ENCODE measurements at places on chromosomes 2 and 18.

- no peak for DNase-seq
Measured at GRCh38 chr2:197261808-197262226, 48.8 kb downstream of the ANKRD44 start.

GRCh38 chr2:8334866-8335325, 347.0 kb upstream of the ID2 start:
- DNase-seq, result no peak

GRCh38 chr2:99154643-99155536, at the start of the genes LIPT1 and TSGA10:
Gene LIPT1 (plus strand): TSS chr2:99154967. CDS start chr2:99161958, 6,991 bp downstream.
Gene TSGA10 (minus strand): TSS chr2:99154942. CDS start chr2:99109439, 45,503 bp downstream.
- DNase-seq, result peak; percentile 86

DNA sequence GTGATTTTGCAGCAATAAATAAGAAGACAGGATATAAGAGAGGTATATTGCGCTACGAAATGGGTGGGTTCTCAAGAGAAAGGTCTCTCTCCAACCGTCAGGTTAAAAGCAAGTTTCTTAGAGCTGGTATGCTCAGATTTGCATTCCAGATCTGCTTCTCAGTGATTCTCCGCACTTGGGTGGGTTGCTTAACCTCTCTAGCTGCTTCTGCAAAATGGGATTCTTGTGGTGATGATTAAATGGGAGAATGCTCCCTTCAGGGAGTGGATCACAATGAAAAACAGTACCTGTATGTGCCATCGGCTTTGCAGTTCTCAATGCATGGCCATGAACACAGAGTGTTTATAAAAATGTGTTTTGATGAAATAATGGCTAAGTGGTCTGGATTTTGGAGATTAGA, 477.7 kb downstream of the TNS1 start:
- no peak for DNase-seq

- no peak for DNase-seq
Measured at GRCh38 chr18:67545681-67546080, 29.2 kb upstream of the DSEL start.

GRCh38 chr18:26792661-26793060, 72.8 kb downstream of the AQP4 start:
- no peak for DNase-seq

- no peak for DNase-seq
Measured at GRCh38 chr18:65057439-65058083, 693.3 kb upstream of the CDH7 start.

DNA sequence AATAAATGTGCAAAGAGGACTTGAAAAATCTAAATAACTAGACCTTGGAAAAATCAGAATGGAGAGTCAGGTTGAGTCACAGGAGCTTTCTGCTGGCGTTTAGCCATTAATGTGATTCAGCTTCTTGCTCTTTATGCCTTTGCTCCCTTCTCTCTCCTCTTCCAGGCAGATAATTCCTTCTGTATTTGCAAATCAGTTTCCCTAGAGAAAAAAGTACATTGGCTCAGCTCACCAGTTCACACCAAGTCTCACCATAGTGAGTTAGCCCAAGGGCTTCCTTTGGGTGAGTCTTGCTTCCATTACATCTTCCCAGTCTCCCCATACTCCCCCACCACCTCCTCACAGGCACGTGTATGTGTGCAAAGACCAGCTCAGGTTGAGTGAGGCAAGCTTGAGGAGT, 73.6 kb downstream of the CYBRD1 start:
- DNase-seq, result no peak

DNA sequence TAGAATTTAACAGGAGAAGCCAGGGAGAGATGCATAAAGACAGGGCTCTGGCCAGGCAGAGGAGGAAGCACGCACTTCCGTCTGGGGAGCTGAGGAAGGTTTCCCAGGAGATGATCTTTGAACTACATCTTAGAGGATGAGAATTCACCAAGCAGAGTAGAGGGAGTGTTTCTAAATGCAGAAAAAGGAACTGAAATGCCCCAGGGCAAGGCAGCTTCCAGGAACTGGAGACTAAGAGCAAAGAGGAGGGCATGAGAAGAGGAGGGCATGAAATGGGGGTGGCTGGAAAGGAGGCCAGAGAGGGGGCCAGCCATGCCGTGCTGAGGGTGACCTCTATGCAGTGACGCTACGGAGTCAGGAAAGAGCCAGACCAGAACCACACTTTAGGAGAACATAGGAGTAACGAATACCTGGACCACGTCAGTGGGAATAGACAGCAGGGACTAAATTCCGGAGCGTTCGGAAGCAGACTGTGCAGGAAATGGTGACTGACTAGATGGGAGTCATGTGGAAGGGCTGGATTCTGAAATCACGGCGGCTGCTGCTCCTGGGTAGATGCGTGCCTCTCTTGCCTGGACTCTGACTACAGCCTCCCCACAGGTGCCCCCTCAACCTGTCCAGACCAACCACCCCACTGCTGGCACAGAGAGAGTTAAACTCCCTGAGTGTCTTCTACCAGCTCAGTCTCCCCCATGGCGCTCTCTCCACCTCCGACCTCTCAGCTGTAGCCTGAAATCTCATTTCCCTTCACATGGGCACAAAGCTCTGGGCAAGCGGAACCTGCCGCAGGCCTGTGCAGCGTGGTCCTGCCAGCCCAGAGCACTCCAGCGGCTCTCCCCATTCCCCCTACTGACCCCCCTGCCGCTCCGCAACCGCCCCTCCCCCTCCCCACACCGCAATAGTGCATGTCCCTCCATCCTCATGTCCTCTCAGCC, 87.0 kb upstream of the RTN4 start:
- DNase-seq, result no peak

DNA sequence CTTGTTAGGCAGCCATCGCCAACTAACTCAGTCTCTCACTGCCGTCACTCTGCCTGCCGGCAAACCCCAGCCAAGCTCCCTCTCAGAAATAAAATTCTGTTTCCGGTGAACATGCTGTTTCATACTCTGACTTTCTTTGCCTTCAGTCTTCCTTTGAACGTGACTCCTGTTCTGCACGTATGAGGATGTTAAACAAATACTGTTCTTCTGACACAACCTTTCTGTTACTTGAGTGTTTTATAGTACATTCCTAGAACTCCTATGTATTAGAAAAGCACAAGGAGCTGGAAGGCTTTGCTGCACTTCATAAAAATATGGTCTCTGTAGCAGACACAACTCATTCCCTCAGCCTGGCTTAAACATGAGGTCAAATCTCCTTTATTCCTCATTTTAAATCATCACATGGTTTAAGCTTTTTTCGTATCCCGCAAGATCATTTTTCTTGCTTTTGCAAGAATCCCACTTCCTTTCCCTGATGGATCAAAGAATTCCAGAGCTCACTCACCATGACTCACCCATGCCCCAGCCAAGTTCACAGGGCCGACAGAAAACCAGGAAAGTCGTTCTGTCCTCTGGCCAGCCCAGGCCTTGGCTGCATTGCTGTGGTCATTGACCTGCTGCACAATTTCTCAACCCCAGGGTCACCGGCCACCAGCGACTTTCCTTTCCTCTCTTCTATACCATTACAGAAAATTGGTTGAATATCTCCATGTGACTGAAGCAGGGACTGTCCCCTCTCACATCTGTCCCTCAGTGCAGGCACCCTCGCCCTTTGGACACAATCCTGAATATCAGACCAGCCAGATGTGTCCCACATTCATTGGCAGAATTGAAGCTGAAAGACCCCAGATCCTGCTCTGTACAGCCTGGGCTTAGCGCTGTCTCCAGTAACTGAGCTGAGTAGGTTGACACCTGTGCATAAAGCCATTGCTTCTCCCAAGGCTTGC, 183.1 kb upstream of the ARL4C start:
- no peak for DNase-seq

- DNase-seq, result no peak
Measured at GRCh38 chr2:149724091-149724490, 136.5 kb upstream of the MMADHC start.

DNA sequence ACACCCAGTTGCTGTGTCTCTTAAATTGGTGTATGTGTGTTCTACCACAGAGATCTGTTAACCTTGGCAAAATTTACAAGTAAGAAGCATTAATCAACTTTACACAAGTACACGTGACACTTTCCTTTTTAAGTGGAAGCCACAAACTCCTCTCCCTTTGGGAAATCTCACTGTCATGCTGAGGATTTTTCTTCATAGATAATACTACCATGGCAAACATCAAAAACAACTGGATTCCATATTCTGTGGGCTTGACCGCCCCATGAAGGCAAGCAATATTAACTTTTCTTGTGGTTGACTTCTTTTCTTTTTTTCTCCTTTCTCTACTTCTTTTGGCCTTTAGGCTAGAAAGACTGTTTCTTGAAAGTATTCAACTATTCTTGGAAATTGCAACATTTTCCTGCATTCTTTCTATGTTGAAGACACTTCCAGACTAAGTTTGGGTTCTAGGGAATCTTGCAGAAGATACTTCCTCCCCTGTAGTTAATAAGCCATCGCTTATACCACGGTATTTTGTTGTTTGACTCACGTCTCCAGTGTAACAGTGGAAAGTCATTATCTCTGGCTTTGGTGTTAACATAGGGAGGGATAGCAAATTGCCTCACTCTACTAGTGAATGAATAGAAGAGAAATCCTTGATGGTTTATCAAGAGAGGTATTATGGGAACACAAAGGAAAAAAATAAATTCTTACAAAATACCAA, 79.5 kb downstream of the SLC8A1 start:
- no peak for DNase-seq

- DNase-seq, result peak; percentile 34
Measured at GRCh38 chr2:212595036-212595654, 56.5 kb upstream of the ERBB4 start.

- DNase-seq, result no peak
Measured at GRCh38 chr2:181063696-181064095, 83.3 kb downstream of the UBE2E3 start.

GRCh38 chr2:96739076-96739632, 710 bp downstream of the LMAN2L start:
- DNase-seq, result no peak

GRCh38 chr2:240123821-240124650, 12.1 kb downstream of the COPS9 start:
- no peak for DNase-seq

- no peak for DNase-seq
Measured at GRCh38 chr2:8578335-8579244, 103.3 kb upstream of the ID2 start.

DNA sequence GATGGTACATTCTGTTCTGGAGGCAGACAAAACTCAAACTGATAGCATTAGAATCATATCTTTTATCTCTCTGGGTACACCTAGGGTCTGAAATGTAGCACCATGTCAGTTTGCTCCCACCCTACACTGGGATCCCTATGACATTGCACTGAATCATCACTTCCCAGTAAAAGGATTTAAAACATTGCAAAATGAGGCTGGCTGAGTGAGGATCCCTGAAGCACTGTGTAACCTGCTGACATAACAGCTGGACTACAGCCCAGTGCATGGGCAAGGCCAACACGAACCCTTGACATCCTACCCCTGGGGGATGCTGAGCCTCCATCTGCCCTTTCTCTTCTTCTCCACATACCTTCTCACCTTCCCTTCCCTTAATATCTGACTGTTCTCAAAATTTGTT, 253.2 kb downstream of the TTC32 start:
- no peak for DNase-seq

DNA sequence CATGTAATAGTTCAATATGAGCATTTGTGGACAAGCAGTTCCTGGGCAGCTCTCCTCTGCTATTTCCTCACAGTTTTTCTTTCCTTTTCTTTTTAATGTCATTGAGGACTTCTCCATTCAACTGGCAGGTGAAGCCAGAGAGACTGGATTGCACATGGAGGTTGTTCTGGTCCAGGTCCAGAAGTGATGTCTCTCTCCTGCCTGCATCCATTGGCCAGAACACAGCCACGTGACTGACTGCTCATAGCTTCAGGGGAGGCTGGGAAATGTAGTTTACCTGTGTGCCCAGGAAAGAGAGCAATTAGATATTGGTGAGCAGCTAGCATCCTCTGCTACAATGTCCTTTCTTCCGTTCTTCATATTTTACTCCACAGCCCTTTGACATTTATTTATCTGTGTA, 20.2 kb upstream of the ADAM23 start:
- no peak for DNase-seq

DNA sequence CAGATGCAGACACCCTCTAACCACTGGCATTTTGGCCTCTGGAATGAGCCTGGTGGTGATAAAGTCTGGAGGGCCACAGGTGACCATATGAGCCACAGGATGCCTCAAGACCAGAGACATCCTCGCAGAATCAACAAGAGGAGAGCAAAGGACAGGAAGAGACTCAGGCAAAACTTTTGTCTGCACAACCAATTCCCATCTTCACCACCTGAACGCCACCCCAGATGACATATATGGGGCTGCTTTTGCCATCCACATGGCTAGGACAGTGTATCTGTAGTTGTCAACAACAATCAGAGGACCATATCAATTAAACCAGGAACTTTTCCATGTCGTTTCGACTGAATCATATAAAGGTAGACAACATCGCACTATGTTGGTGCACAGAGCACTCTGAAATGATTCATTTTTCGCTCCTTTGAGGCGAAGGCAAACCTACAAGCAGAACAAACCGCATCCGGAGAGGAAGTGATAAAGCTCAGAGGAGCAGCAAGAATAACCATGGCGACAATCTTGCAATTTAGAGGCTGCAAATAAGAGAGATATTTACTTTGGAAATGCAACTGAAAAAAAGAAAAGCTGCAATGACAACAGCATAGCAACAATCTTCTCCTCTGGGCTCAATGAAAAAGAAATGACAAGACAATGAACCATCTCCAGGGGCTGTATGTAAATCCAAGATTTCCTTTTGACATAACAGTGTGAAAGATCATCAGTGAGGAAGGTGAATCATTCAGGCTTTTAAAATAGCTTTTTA, 204.5 kb downstream of the ARL4C start:
- no peak for DNase-seq

DNA sequence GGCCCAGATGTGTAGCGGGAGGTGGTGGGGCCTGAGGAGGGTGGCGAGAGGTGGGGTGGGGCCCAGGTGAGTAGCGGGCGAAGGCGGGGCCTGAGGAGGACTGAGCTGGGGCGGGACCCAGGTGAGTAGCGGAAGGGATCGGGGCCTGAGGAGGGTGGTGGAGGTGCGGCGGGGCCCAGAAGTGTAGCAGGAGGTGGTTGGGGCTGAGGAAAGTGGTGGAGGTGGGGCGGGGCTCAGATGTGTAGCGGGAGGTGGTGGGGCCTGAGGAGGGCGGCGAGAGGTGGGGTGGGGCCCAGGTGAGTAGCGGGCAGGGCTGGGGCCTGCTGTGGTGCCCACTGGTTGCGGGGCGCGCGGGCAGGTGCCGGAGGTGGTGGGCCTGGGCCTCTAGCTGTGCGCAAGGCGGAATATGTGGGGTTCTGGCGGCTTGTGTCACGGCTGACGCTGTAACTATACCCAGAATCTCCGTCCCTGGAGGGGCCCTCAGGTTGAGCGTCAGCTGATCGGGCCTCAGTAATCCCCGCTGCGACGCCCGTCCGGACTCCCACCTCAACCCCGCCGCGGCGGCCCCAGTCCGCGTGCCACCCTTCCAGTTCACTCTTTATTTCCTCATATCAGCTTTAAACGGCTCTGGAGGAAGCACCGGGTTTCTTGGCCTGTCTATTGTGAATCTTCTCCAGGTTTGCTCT, 866 bp upstream of the SF3B6 start:
- no peak for DNase-seq

DNA sequence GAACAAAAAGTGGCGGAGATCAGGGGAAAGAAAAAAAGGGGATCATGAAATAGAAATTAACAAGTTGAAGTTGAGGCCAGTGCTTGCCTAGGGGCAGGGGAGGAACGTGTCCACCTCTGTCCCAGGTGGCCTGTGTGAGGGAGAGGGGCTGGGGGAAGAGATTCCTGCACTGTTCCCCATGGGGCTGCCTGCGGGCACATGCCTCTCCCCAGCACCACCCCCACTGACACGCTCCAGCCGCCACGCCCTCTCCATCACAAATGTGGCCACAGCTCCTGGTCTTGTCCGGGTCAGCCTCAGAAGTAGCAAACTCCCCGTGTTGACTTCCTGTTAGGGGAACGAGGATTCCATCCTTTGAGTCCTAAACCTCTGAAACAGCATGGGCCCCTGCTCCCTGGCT, 161.2 kb downstream of the GLI2 start:
- no peak for DNase-seq

Measured in SHP77 treated with DMSO at 0.1 percent for 48 hours (cell line).